Head of caudate nucleus (tissue), 42 donors: ENCODE measurements at places on chromosomes 7 and 10.

DNA sequence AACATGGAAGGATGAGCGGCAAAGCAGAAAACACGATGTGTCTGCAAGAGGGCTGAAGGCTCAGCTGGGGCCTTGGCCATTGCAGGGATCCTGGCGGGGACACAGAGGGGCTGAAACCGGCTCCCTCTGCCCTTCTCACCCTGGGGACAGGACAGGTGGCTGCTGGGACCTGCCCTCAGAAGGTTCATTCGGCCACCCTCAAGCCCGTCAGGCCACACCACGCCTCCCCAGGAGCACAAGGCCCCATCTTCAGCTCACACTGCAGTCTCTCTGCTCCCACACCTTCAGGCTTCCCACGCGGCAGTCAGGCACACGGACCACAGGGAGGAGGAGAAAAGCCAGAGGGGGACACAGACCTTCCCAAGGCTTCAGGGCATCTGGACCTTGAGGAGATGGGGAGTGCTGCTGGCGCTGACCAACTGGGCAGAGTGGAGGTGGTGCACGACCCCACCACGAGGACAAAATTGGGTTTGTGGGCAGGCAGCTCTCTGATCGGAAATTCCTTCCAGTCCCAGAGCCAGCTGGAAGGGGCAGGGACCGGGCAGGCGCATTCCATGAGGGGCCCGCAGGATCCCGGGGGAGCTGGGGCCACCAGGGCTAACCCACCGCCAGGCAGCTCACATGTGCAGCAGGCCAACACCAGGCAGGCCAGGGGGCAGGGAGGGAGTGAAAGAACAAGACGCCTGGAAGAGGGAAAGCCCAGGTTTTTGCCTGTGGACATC, 104.0 kb downstream of the MAD1L1 start:
- DNase-seq, result no peak

GRCh38 chr10:74227697-74228424, 76.8 kb downstream of the ADK start:
- DNase-seq, result no peak

DNA sequence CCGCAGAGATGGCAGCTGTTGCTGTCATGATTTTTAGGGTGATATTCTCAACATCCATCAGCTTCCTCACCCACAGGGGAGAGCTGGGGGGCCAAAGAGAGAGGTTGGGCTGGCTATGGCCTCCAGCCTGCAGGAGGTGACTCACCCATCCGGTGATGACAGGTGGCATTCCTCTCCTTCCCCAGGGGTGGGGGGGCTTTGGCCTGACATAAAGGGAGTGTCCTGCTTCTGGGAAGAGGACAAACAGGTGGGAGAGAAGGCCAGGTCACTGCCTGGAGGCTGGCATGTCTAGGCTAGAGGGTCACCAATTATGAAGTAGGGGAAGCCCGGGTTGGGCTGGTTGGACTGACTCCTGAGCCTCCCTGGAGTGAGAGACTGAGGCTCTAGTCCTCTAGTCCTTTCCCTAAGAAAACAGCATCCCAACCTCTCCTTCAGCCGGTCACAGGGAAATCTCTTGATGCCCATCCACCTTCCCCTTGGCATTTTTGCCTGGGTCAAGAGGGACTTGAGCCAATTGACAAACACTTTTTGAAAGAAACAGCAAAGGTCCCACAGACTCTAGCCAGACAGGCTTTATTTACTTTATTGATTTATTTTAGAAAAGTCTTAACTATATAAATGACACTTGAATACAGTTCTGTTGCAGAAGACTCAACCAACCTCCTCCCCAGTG, 79.8 kb upstream of the ZNF716 start:
- DNase-seq, result no peak

- DNase-seq, result no peak
Measured at GRCh38 chr10:78742730-78743615, 325.8 kb upstream of the ZMIZ1 start.

DNA sequence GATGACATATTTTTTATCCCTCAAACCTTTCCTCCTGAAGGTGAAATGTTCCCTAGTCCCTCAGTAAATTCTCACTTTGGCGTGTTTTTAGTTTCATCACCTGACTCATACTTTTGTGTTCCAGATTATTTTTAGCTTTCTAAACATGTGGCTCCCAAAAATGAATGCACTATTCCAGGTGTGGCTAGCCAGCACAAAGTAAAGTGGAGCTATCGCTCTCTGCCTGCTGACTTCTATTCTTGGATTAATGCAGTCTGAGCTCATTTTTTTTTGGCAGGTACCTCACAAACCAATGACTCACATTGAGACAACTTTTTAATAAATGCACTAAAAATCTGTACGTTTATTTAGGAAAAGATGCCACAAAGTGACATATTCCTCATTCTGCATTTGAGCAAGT, 58.8 kb upstream of the LANCL2 start:
- DNase-seq, result peak; percentile 37

DNA sequence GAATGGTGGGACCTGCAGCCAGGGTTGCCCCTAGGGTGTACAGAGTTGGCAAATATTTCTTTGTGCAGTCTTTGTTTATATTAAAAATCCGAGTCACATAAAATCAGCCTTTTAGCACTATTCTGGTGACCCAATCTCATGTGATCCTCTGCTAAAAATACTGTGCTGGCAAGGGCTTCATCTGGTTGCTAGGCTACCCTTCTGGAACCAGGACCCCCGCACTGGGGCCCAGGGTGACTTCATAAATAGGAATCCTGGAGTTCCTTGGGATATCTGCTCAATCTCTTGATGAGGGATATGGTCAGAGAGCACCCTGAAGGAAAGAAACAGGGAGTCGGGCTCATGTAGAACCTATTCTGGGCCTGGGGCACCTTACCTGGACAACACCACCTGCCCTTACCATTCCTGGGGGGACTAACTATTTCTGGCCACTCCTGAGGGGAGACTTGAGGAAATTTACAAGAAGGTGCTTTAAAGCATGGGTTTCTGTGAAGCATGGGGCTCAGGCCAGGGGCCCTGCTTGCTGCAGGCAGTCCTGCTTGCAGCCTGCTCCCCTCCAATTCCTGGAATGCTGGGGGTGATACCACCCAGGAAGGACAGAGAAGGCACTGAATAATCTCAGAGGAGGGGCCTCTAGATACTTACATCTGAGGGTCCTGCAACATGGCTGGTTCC, 44.7 kb downstream of the SH2D4B start:
- DNase-seq, result no peak

DNA sequence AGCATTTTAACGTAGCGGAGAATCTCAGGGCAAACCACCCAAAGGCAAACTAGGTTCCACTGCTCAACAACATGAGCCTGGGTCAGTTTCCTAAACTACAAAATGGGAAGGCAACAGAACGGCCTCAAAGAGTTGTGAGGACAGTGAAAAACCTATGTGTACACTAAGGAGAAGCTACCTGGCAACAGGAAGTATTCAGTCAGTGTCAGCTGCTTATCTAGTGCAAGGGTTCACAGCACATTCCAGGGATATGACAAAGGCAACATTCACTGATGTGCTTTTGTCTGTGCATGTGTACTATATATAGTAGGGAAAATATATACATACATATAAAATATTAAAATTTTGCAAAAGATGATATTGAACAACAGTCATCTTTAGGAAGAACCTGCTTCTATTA, 17.2 kb downstream of the NUDCD3 start:
- DNase-seq, result no peak
